Right ventricle myocardium inferior (tissue), 1 donor: ENCODE measurements at places on chromosomes 11 and 22.

- DNase-seq = no peak
These were observed 14.0 kb upstream of the SMIM38 start for GRCh38 chr11:69141742-69142141.

GRCh38 chr11:2547806-2548205 lies 103.0 kb downstream of the KCNQ1 start:
- DNase-seq = peak; percentile 37

DNA sequence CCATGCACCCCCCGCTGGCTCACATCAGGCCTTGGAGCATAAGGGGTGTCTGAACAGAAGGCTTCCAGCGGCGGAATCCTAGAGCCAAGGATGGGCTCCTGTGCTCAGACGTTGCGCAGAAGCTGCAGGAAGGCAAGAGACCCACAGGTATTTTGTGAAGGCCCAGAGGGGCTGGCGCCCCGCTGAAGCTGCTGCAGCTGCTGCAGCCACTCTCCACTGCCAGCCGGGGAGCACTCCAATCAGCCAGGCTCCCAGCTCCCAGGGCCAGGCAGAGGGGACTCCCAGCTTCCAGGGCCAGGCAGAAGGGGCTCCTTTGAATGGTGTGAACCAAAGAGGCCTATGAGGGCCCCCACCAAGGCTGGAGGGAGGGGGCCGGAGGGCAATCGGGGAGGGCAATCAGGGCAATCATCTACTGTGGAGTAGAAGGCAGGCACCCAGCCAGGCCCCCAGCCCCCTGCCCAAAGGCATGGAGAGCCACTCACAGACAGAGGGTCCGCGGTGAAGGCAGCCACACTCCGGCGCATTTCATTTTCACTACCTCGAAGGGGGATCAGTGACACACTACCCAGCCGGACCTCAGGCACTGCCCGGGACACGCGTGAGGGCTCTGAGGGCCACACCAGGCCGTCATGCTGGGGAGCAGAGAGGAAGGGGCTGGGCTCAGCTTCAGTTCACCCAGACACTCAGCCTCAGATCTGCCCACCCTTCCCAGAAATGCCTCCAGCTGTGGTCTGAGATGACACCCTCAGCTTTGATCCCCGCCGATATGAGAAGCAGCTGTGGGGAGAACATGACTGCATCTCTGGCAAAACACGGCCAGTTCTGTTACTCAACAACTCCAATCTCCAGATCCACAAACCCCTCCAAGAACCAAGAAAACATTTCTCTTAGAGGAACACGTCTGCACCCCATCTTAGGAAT lies 11.6 kb upstream of the PDE2A start:
- peak; percentile 80 for DNase-seq

DNA sequence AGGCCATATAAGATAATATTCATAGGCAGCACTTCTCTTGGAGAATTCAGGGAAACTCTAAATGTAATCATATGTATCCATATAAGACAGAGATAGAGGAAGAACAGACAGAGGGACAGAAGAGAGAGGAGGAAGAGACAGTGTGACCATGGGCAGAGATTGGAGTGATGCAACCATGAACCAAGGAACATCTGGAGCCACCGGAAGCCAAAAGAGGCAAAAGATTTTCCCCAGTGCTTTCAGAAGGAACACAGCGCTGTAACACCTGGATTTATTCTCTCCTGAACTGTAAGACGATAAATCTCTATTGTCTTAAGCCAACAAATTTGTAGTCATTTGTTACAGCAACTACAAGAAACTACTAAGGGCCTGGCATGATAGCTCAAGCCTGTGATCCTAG lies 57.7 kb downstream of the GAB2 start:
- no peak for DNase-seq

DNA sequence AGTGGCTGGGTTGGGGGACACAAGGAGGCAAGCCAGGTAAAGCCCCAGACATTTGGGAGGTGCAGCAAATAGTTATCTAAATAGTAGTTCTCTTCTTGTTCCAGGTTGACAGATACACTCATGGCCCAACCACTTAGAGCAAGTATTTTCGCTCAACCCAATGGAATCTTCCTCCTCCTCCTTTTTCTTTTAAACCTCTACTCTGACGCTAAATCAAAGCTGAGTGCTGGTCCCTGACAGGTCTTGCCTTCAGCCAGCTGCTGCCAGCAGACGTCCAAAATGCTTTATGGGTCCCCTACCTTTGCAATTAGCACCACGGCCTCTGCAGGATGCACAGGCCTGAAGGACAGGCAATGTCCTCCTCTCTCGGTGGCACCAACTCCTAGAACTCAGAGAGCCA lies 558.5 kb downstream of the MIAT start:
- DNase-seq = no peak
